Right cardiac atrium (tissue), 5 donors: ENCODE measurements at places on chromosomes 13 and 19. TPM values are rescaled to one million over a fixed set of nuclear protein-coding genes. Genes with fewer than 3 reads are reported as not detected.

GRCh38 chr13:87894059-87894458 is 222.9 kb downstream of the SLITRK5 start:
- no peak for DNase-seq

The CABP5 gene
- not detected for total RNA-seq

GRCh38 chr19:40705362-40705651 is 11.4 kb downstream of the COQ8B start:
- peak; percentile 78 for DNase-seq

DNA sequence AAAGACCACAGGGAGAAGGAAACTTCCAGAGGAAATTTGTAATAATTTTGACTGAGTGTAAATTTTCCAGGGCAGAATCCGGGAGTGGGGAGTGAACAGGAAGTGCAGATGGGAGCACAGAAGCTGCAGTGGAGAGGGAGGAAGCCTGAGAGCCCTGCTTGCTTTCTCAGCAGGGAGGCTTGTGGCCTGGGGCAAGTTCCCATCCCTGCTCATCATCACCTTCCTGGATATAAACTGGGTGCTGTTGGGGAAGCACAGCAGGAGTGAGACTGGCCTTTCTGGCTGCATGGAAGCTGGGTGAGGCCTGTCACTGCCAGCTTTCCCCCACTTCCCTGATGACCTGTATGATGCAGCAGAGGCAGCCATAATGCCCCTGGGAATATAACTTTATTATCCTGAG is 532.9 kb downstream of the SLITRK6 start:
- no peak for DNase-seq

The CAPN12 gene
- total RNA-seq = 0.85 TPM

GRCh38 chr19:56086671-56087430 is 34.2 kb downstream of the ZNF787 start:
- DNase-seq = no peak

DNA sequence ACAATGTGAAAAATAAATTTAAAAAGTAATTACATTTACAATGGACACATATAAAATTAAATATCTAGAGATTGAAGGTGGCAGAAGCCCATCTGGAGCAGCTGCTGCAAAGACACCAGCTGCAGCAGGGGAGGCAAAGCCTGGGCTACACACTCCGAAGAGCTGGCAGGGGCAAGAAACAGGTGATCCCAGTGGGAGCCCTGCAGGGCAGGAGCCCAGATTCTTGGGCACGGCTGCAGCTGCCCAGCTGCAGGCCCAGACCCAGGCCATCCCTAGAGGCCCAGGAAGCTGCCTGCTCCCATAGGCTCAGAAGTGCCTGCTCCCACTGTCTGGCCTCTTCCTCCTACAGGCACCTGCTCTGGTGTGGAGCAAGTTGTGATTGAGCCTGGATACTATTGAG is 1547.9 kb upstream of the SPRY2 start:
- no peak for DNase-seq

GRCh38 chr13:108070925-108071324 is 144.4 kb downstream of the LIG4 start:
- no peak for DNase-seq

The ZSCAN4 gene
- total RNA-seq = 0.23 TPM

DNA sequence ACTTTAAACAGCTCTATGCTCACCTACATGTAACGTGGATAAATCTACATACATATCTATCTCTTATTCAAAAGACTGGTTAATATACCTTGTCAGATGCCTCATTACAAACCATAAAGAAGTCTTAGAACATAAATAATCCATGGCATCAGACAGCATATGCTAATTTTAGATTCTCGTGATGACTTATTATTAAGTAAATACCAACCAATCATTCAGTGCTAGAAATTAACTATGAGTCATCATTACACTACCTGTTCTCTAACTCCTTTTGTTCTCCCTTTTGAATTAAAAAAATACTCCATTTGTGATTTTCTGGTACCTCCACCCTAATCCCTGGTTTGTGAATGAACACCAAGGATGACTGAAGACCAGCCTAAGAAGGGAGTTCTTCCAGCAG is 754.3 kb upstream of the ARGLU1 start:
- DNase-seq = no peak

- no peak for DNase-seq
Measured at GRCh38 chr19:5825178-5825577, 14.3 kb downstream of the FUT6 start.

DNA sequence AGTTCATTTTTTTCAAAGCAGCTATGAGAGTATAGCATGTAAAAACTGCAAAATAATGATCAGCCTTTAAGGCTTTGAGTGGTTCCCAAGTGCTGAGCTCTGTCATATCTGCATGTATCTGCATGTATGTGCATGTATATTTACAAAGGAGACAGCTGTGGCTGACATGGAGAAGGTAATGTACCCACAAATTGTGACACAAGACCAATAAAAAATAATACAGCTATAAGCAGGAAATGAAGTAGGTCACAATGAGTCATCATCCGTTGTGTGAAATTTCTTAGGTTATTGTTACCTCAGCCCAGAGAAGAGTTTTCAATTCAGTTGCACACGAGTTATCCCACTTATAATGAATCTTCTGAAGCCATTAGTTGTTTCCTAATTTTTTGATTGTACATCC is 60.9 kb upstream of the MED4 start:
- no peak for DNase-seq

DNA sequence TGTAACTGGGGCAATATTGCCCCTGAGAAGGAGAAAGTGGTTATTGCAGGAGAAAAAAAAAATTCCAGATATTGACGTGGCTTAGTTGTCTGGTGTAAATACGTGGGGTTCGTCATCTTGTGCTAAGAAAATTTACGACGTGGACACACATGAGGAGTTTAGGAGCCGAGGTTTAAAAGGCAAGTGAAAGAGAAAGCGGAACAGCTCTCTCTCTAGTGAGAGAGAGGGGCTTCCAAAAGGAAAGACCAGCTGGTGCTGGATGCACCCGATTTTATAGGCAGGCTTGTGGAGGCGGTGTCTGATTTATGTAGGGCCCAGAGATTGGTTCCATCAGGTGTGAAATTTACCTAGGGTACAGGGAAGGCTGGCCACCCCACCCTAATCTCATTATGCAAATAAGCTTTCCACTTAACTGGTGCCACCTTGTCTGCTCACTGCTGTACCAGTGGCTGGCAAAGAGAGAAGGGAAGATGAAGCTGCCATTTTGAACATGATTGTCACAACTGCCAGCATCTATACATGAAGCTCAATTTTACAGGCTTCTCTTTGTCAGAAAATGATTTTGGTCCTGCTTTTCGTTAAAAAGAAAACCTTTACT is 845.1 kb downstream of the DACH1 start:
- DNase-seq = no peak

DNA sequence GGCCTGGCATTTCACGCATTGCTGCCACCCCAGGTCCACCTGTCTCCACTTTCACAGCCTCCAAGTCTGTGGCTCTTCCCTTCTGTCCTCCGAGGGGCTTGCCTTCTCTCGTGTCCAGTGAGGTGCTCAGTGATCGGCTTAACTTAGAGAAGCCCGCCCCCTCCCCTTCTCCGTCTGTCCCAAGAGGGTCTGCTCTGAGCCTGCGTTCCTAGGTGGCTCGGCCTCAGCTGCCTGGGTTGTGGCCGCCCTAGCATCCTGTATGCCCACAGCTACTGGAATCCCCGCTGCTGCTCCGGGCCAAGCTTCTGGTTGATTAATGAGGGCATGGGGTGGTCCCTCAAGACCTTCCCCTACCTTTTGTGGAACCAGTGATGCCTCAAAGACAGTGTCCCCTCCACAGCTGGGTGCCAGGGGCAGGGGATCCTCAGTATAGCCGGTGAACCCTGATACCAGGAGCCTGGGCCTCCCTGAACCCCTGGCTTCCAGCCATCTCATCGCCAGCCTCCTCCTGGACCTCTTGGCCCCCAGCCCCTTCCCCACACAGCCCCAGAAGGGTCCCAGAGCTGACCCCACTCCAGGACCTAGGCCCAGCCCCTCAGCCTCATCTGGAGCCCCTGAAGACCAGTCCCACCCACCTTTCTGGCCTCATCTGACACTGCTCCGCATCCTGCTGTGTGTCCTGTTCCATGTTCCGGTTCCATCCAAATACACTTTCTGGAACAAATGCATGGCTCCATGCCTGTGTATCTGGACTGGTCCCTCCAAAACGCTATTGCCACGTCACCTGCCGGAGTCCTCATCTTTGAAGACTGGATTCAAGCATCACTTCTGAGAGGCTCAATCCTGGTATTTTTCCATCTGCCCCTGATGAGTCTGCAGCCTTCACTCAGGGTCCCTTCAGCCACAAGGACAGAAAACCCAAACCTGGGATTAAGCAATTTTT is 10.7 kb upstream of the DHDH start:
- peak; percentile 52 for DNase-seq

The TMEM221 gene
- not detected for total RNA-seq

DNA sequence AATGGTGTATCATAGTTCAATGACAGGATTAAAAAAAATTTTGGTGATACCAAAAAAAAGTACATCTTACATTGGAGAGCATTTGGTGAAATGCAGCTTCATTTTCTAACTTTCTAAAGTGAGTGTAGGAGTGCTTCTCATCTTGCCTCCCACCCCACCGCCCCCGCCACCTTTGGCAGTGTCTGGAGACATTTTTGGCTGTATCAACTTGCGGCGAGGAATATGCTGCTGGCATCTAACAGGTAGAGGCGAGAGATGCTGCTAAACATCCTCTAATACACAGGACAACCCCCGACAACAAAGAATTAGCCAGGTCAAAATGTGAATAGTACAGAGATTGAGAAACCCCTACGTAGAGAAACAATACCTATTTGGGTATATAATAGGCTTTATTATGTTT is 1.7 kb downstream of the DLEU7 start:
- no peak for DNase-seq

- no peak for DNase-seq
Measured at GRCh38 chr13:34343413-34343940, 525.5 kb downstream of the RFC3 start.

DNA sequence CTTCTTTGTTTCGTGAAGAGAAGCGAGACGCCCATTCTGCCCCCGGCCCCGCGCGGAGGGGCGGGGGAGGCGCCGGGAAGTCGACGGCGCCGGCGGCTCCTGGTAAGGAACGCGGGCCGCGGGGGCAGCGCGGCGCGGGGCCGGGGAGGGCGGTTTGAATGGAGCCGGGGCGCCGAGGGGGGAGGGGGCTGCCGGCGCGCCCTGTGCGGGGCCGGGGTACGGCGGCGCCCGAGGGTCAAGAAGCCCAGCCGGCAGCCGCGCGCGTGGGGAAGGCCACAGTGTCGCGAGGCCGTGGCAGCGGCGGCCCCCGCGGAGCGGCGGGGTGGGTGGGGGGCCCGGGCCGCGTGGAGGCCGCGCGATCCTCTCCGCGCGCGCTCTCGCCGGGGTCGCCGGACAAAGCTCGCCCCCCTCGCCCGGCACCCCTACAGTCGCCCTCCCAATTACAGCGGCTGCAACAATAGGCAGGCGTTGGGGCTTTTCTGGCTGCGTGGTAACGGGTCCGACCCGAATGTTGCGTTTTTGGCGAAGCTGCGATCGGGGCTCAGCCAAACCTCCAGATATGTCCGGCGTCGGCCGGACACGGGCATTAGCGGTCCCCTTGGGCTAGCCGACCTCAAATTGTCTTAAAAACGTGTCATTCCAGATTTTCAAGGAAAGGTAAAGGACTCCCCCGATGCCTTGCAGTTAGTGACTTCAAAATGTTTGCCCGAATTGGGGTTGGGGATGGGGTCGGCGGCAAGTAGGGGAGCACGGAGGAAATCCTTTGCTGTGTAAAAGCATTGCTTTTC is 437 bp downstream of the SMARCA4 start:
- DNase-seq = peak; percentile 36

The CACNG8 gene
- 0.14 TPM for total RNA-seq

GRCh38 chr19:51323481-51324166 is 12.2 kb downstream of the IGLON5 start:
- DNase-seq = no peak

The DIAPH3 gene
- 0.40 TPM for total RNA-seq

The METTL21C gene
- total RNA-seq = not detected
